ENCODE measurements at places on chromosomes 3 and 15.

- no peak for DNase-seq
Measured at GRCh38 chr15:51299187-51300015, 39.0 kb downstream of the CYP19A1 start.

DNA sequence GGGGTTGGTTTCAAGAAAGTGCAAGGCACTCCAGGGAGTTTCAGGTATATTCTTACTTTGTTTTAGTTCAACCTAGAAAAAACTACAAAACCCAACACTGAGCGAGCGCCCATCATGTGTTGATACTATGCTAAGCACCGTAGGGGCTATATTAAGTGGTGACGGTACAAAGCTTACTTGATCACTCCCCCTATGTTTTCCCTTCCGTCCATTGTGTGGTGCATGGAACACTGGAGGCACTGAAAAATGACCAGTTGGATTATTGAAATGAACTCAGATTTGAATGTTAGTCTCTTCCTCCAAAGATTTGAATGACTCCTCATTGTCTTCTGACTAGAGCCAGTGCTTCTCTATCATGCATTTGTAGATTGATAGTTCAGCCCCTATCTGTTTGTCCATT lies 6.6 kb downstream of the MYZAP start:
- DNase-seq, result no peak

DNA sequence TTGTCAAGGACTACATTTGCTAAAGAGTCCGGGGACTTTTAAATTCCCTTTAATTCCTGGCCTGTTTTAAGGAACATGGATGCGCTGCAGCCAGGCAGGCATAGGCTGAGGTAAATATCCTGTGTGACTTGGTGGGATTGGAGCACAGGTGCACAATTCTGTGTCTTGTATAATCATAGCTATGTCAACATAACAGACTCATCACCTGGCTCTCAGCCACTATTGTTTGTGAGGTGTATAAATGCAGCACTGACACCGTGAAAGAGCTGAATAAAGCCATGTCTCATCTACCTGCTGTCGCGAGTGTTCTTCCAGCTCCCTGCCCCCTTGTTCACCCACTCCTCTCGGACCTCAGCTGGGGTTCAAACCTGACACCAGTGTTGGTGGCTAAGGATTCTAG lies 109.7 kb downstream of the MFSD1 start:
- DNase-seq, result no peak

- DNase-seq, result no peak
Measured at GRCh38 chr3:44665173-44665572, 16.6 kb downstream of the ZNF35 start.

DNA sequence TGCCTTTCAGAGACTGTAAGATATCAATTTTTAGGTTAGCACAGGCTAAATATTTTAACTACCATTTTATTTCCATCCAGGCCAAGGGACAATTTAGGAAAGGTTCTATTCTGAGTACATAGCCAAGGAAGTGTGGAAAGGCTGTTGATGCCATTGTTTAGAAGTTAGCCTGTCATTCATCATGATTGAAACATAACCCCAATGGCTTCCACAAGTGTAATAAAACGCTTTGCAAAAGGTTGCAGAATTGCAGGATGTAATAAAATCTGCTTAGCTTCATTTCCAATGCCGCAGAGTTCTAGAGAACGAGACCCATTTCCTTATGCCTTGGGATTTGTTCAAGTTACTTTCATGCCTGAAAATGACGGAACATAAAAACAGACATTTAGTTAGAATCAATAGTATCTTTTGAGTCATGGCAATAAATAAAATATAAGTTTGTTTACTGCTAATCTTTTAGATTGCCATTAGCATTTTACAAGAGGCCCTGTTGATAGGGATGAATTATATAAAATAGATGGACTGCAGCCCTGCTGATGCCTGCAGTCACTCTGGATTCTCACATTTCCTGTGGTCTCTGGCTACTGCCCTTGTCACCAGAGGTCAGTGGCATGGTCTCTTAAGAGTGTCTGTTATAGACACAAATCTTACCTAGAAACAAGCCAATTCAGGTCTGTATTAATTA lies 678.2 kb upstream of the CFAP20DC start:
- DNase-seq, result no peak

DNA sequence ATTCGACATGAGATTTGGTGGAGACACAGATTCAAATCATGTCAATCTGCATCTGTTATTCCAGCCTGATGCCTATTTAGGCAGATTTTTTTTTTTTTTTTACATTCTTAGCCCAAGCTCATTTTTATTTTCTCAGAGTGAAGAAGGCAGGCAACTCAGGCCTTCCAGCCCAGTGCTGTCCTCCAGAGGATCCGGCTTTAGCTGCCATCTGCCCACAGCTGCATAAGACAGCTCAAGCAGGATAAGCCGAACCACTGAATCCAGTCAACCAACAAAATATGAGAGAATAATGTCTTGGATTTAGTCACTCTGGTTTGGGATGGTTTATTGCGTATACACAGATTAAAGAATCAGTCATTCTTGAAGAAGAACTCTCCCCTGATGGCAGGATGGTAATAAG lies 19.9 kb upstream of the COLQ start:
- DNase-seq, result no peak

DNA sequence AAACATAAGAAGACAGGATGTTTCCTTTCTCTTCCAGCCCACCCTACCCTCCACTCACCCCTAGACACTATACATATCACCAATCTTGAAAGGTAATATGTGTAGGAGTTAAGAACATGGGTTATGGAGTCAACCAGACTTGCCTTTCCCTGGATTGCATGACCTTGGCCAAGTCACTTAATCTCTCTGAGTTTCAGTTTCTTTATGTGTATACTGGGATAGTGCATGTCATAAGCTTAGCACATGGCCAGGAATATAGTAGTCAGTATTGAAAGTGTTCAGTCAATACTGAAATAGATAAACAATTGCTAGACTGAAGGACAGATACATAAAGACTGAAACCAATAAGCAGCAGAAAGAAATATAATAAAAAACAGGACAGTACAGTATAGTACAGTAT lies 283.2 kb upstream of the STT3B start:
- DNase-seq, result no peak

DNA sequence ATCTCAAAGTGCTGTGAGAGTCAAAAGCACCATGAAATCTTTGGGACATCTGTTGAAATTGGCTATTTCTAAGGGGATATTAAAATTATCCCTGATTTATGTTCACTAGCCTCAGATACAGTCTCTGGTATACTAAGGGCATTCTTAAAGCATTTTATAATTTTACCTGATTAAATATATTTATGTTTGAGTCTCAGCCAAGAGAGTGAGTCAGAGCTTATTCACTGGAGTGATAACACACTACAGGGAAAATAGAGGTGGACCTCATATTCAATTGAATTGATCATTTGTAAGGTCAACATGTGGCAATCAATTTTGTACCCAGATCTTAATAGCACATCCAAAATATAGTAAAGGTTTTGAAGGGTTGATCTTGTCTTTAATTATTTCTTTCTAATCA lies 733.6 kb downstream of the EPHA3 start:
- DNase-seq, result no peak

- no peak for DNase-seq
Measured at GRCh38 chr15:28106294-28107110, 7.4 kb upstream of the OCA2 start.

GRCh38 chr3:2714834-2715233 lies 395.3 kb downstream of the IL5RA start:
- DNase-seq, result no peak

- DNase-seq, result no peak
Measured at GRCh38 chr3:2790266-2790815, 319.8 kb downstream of the IL5RA start.

DNA sequence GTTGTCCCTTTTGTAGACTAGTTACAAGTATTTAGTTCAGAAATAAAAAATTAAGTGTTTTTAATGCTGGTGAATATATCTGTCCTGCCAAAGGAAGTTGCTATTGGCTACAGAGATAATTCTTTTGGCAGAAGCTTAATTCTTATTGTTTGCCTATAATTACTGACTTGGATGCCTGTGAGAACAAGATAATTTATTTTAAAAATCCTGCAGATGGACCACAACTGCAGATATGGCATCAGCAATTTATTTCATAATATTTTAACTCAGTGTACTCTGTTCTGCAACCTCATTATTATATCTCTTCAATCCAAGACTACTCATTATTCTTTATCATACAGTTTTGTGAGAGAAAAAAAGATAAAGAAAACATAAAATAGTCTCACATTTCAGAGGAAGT lies 789.8 kb downstream of the NAALADL2 start:
- no peak for DNase-seq

DNA sequence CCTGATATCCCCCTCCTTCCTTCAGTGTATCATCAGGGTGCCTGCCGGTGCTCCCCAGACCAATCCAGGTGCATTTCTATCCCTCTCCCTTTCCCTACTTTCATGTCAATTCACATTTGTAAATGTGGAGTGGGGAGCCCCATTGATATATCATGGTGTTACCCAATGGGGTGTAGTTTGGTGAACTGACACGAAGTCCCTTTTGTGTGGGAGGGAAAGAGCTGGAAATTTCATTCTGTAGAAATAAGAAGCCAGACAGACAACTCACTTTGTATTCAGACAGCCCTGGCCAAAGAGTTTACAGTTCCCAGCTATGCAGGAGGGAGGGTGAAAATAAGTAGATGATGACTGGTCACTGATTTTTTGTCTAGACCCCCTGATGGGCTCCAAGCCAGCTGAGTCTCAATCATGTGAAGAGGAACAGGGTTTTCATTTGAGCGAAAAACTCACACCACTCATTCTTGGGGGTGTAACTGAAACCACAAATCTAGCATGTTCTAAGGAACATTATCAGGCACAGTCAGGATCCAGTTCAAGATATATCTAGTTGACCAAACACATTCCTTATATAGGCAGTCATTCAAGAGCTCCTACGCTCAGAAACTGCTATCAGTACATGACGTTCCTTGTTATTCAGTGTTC lies 58.9 kb downstream of the LMCD1 start:
- DNase-seq, result no peak

DNA sequence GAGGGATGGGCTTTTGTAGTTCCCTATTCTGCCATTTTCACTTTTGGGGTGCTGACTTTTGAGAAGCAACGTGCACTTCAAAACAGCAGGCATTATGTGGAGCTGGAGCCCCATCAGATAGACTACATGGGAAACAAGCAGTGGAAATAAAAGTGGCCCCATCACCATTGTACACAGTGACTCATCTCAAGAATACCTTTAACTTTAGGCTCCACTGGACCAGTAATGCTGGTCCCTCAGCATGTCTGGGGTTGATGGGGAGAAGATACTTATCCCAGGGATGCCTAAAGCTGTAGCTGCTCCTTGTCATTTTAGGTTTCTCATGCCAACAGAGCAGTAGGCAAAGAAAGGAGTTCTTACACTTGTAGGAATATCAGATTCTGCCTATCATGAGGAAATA lies 45.0 kb downstream of the LSM3 start:
- no peak for DNase-seq

GRCh38 chr15:39431376-39431775 lies 149.5 kb upstream of the THBS1 start:
- DNase-seq, result no peak

- DNase-seq, result no peak
Measured at GRCh38 chr15:48566668-48567067, 78.8 kb downstream of the FBN1 start.

DNA sequence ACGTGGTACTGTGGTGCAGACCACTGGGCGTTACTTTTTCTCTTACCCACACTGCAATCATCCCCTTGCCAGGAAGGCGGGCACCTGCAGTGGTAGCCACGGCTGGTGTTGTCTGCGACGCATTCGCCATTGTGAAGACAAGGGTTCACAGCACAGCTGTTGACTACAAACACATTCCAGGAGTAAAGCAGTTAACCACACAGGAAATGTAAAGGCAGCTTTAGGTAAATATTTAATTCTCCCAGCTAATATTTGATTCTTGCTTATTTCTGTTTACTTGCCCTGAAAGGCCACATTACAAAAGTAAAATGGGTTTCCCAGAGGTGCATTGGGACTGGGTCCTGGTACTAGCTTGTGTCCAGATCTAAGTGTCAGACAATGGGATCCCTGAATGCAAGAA lies 45.4 kb downstream of the HEG1 start:
- DNase-seq, result no peak

DNA sequence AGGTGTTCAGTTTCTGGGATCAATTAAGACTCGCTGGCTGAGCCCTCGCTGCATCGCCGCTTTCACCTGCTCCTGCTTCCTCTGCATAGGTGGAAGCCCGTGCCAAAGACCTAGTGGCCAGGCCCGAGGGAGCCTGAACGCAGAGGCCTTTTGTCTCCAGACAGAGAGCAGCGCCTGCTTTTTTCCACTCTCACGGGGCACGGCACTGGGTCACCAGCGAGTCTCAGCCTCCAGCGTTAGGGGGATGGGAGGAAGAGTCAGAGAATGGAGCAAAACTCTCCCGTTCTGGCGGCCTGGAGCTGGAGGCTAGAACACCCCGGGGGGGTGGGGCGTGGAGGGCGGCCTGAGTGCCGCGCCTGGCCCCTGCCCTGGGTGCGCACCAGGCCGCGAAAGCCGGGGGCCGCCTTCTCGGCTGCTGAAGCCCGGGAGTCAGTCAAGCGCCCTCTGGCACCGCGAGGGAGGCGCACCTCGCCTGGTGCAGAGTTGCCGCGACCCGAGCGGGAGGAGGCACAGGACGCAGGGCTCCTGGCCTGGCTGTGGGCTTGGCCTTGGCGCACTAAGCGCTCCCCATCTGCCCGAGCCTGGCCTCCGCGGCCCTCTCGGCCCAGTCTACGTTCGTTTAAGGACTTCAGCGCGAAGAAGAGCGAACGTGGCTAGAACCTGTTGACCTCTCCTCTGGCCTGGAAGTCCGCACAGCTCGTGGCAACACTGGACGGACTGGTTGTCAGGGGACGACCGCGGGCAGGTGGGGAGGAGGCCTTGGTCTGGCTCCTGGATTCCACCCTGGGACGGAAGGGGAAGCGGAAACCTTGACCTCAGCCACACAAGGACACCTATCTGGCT lies 21.5 kb downstream of the NR2F2 start:
- DNase-seq, result no peak

GRCh38 chr3:197168606-197169005 lies 129.8 kb downstream of the DLG1 start:
- DNase-seq, result no peak

DNA sequence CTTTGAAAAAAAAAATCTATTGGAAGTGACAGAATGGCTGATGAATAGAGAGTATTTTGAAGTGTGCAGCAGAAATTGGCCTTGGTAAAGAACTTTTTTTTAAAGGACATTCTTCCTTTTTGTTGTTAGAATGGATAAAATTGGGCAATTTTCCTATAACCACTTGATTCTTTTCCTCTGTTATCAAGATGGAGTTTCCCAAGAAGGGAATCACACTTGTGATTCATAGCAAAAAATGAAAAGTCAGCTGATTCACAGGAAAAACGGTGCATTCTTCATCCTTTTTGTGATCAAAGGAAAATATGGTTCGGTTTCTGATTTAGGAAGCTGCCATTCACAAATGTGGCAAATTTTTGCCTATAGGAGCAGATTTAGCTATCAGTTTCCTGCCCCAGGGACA lies 486.8 kb downstream of the GBE1 start:
- DNase-seq, result no peak
